CD4-positive, alpha-beta T cell (primary cell): ENCODE measurements at places on chromosomes 3 and 15.

DNA sequence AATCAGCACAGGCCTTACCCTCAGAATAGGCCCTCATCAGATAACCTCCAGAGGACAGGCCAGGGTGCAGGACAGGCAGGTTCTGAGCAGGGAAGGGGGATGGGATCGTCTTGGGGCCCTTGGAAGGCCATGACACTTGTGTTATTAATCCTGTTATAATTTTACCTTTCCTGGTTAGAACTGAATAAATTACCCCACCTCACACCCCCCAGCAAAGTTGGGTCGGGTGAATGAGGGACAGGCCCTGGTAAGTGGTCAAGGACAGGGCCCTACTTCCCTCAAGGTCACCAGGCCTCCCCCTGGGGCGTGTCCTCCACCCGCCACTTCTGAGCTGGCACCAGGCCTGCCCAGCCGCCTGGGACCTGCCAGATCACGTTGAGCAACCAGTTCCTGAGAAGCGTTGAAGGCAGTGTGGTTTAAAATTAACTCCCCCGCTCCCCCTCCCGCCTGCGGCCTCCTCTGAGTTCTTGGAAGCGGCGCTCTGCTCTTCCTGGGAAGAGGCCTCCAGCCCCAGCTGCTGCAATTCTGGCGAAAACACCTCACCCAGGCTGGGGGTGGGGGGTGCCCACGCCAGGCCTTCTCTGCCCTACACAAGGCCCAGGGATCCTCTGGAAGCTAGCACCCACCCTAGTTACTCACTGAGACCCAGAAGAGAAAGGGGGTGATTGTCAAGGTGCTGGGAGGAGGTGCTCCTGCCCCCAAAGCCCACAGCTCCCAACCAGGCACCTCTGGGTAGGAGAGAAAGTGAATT is 10.6 kb downstream of the CISH start:
- DNase-seq = peak; percentile 45

- DNase-seq = no peak
Measured at GRCh38 chr3:127684871-127685707, 12.3 kb downstream of the ABTB1 start.

DNA sequence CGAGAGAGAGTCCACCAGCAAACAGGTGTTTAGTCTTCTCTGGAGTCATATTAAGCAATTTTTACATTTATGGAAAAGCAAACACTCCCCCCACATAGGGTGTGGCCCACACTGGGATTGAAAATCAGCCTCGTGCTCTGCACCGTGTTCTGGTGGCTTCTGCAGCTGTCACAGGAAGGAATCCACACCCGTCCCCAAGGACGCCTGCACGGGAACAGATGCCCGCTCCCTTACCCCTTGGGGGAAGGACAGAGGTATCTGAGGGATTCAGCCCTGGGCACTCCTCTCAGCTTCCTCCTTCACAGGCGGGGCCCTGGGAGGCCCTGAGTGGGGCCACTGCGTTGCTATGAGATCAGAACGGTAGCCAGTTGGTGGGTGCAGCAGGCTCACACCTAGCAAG is 27.8 kb downstream of the LIPC start:
- DNase-seq = no peak

DNA sequence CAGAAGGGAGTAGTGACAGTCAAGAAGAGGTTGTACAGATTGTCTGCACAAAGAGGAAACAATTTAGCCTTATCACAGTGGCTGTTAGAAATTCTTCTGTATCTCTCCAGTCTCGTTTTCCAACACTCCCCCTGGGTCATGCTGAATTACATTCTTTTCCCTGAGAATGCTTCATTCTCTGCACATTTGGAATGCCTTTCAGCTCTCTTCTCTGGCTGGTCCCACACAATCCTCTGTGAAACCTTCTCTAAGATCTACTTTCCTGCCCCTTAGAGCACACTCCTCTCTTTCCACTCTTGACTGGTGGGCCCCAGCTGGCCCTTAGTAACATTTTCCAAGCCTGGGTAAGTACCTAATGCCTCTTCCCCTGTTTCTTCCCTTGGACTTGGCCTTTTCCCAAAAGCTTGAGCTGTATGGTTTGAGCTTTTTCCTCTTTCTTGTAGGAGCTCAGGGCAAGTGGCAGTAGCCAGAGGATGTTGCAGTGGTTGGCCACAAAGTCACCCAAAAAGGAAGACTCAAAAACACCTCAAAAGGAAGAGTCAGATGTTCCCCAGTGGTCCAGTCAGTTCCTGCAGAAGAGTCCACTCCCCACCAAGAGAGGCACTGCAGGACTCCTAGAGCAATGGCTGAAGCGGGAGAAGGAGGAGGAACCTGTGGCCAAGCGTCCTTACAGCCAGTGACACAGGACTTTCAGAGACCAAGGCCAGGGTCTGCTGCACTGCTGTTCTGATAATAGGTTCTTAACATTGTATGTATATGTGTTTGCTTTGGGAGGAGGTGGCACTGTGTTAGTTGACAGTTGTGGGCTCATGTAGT is 25.7 kb downstream of the HMCES start:
- DNase-seq = no peak

GRCh38 chr3:150073031-150073430 is 102.3 kb upstream of the PFN2 start:
- no peak for DNase-seq

GRCh38 chr15:82828075-82828474 is 18.6 kb downstream of the WHAMM start:
- DNase-seq = no peak

- DNase-seq = no peak
Measured at GRCh38 chr3:22959593-22959992, 243.5 kb upstream of the UBE2E2 start.

DNA sequence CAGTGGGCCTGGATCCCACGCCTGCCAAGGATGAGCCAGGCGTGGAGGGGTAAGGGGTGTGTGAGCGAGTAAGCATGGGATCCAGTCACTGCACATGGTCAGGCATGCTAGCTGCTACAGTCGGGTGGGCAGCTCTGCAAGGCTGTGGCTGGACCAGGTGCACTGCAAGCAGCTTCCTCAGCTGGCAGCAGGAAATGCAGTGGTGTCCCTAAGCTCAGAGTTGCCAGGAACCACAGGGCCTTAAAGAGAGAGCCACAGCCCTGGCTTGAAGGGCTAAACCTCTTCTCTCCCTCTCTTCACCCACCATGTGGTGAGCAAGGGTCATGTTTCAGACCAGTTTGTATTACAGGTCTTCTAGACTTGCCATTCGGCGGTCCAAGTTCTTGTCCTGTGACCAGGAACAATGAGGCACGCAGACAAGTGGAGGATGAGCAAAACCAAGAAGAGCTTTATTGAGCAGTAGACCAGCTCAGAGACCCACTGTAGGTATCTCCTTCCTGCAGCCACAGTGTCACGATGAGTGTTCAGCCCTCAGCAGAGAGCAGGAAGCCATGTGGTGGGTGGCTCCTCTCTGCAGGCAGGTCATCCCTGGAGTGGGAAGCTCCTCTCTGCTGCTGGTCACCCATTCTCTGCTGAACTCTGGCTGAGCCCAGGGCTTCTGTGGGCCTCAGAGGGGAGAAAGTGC is 511.9 kb downstream of the PYDC2 start:
- no peak for DNase-seq

GRCh38 chr3:59845386-59845785 is 795.6 kb upstream of the CFAP20DC start:
- DNase-seq = no peak

DNA sequence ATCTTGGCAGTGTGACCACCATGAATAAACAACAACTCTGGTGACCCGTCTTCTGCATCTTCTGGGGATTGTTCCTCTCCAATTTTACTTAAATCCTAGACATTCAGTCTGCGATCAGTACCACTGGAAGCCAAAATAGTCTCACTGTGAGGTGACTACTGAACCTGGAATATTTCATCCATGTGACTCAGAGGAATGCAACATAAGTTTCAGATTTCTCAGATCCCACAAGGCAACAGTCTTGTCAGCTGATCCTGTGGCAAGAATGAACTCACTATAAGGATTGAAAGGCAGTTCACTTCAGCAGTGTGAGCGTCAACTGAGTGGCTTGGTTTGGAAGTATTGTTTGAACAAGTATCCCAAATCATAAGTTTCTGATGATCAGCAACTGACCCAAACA is 13.2 kb downstream of the NSUN3 start:
- no peak for DNase-seq

- no peak for DNase-seq
Measured at GRCh38 chr3:185936273-185936629, 1.6 kb downstream of the TRA2B start.

- no peak for DNase-seq
Measured at GRCh38 chr3:81764665-81765064, 3.2 kb upstream of the GBE1 start.

DNA sequence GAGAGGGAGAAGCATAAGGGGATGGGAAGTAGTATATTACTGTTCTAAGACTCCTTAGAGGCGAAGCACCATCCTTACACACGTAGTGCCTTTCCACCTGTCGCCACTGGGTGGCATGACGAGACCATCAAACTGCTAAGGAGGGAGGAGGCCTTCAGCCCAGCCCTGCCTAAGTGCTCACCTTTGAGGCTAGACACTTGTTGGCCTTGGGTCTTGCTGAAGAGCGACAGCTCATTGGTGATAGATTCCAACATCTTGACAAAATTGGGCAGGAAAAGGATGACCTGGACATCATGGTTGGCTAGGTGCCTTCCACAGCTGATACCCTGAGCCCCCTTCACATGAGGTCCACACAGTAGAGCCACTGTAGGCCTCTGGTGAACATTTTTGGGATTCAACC is 19.6 kb downstream of the CLK3 start:
- peak; percentile 68 for DNase-seq

- DNase-seq = no peak
Measured at GRCh38 chr3:121985846-121986245, 36.2 kb downstream of the ILDR1 start.

GRCh38 chr3:180932819-180933218 is 20.3 kb downstream of the FXR1 start:
- DNase-seq = no peak

- DNase-seq = no peak
Measured at GRCh38 chr15:49560045-49560444, 60.6 kb downstream of the FAM227B start.

GRCh38 chr15:85621094-85621493 is 173.6 kb downstream of the KLHL25 start:
- DNase-seq = no peak

DNA sequence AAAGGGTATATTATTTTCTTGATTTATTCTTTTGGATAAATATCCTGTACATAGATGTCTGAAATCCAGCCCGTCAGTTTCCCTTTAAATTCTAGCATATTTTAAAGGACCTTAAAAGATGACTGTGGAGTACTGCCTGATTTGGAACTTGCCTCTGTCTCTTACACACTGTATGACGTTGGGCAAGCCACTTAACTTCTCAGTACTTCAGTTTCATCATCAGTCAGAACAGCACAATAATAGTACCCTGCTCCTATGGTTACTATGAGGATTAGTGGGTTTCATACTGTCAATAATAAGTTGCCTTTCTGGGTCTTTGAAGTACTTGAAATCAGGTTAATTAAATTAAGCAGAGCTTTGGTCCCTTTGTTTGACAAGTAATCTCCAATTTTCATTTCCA is 374.3 kb downstream of the TIGIT start:
- DNase-seq = no peak

GRCh38 chr3:64918989-64919388 is 231.2 kb upstream of the ADAMTS9 start:
- DNase-seq = no peak

GRCh38 chr15:71743861-71744382 is 66.4 kb upstream of the NR2E3 start:
- peak; percentile 13 for DNase-seq

- DNase-seq = no peak
Measured at GRCh38 chr15:40272485-40273056, 10.3 kb downstream of the ANKRD63 start.
